RPMI7951 (cell line): ENCODE measurements at places on chromosomes 5 and 9. TPM values are rescaled to one million over a fixed set of nuclear protein-coding genes. Genes with fewer than 3 reads are reported as not detected.

The KCNN2 gene
- total RNA-seq: not detected in 2 replicates

The FBXW2 gene
- 11.5 and 23.1 TPM in 2 replicates for total RNA-seq

The NR2F1 gene
- total RNA-seq: 16.4 and 17.1 TPM in 2 replicates

The RFX3 gene
- 2.3 and 3.5 TPM in 2 replicates for total RNA-seq

The FGD3 gene
- total RNA-seq: not detected in 2 replicates

The ARL10 gene
- total RNA-seq: 1.3 and 1.4 TPM in 2 replicates

The SPATA31D4 gene
- total RNA-seq: not detected in 2 replicates

The IL13 gene
- total RNA-seq: not detected in 2 replicates

The NUTM2G gene
- not detected in 2 replicates for total RNA-seq

The SPINK14 gene
- total RNA-seq: not detected in 2 replicates

The IRX2 gene
- 0.12 TPM in 1 of 2 replicates, not detected in the other for total RNA-seq

The GBA2 gene
- 13.1 and 13.2 TPM in 2 replicates for total RNA-seq

The ISL1 gene
- not detected in 2 replicates for total RNA-seq

The GPR150 gene
- total RNA-seq: 0.10 TPM in 1 of 2 replicates, not detected in the other

The SLC36A2 gene
- total RNA-seq: not detected in 2 replicates

The FAM151B gene
- total RNA-seq: 2.7 and 4.6 TPM in 2 replicates

The NME5 gene
- total RNA-seq: 0.29 and 0.36 TPM in 2 replicates

The C9orf153 gene
- total RNA-seq: 0.48 TPM in 1 of 2 replicates, not detected in the other

The KIF20A gene
- total RNA-seq: 161 and 183 TPM in 2 replicates

The GLRA1 gene
- not detected in 2 replicates for total RNA-seq

The CTXN3 gene
- not detected in 2 replicates for total RNA-seq

The DIRAS2 gene
- not detected in 2 replicates for total RNA-seq

The OCLN gene
- total RNA-seq: 0.59 and 0.60 TPM in 2 replicates

The MED7 gene
- 17.8 and 20.9 TPM in 2 replicates for total RNA-seq

The NSMF gene
- 11.9 and 12.7 TPM in 2 replicates for total RNA-seq

The CLIC3 gene
- 0.68 and 1.7 TPM in 2 replicates for total RNA-seq

The SLC6A3 gene
- total RNA-seq: not detected in 2 replicates

The APBA1 gene
- total RNA-seq: 0.10 and 0.12 TPM in 2 replicates

The LCN9 gene
- not detected in 2 replicates for total RNA-seq

The SAXO1 gene
- under 0.01 TPM in 1 of 2 replicates, not detected in the other for total RNA-seq
